ENCODE measurements at places on chromosomes 1 and 21.

DNA sequence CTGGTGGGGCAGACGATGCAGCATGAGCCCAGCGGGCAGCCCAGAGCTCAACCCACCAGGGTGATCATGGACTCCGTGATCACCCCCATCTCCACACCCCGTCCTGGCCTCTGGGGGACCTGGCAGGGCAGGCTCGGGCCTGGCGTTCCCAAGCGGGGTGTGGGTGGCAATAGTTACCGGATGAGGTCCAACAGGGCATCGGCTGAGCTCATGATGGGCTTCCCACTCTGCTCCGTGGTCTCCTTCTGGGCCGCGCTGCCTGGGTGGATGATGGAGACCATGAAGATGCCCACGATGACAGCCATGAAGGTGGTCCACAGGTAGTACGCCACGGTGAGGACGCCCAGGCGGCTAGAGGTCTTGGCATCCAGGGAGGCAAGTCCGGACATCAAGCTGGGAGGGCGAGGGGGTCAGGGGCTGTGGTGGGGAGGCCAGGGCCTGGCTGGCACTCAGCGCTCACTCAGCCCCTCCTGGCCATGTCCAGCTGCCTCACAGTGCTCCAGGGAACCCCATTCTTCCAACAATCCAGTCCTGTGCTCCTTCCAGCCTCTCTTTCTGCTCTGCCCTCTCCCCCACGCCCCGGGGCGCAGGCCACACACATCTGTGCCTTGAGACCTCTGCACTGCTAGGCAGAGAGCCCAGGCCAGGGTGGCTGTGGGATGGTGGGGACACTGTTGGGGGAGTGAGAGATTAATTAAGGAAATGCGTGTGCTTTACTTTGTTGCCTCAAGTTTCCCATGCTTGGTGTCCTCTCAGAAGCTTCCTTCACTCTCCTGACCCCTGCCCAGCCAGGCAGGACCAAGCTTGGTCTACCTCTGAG, 27.6 kb downstream of the SLC1A7 start:
- no peak for ATAC-seq

GRCh38 chr1:3547055-3548005, 64.0 kb downstream of the MEGF6 start:
- ATAC-seq: no peak

DNA sequence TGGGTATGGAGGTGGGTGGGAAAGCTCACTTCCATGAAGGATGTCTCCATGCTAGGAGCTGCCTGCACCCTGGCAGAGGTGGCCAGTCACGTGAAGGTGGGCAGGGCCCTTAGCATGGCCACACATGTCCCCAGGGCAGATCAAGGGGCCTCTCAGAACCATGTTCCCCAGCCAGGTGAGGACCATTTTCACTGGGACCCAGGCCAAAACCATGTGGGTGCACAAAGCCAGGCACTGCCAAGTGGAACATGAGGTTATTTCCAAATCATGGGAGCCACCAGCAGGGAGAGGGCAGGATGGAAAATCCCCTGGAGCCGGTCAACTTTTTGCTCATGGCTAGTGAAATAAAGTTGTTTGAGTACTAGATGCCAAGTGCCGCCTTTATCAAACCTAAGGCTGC, 9.7 kb downstream of the ZNF692 start:
- no peak for ATAC-seq

DNA sequence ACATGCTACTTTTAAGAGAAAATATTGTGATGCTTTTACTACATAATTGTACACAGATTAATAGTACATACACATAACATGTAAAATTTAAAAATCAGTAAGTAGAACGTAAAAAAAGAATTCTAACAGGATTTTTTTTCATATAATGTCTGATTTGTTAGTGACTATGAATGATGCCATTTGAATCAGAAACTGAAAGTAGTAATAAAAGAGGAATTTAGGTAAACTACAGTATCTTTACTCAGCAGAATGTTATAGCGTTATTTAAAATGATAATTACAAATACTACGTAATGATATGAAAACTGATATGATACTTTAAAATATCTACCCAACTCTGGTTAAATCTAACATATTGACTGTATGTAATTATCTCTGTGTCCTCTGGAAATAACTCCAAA, 116.1 kb downstream of the DENND1B start:
- no peak for ATAC-seq

DNA sequence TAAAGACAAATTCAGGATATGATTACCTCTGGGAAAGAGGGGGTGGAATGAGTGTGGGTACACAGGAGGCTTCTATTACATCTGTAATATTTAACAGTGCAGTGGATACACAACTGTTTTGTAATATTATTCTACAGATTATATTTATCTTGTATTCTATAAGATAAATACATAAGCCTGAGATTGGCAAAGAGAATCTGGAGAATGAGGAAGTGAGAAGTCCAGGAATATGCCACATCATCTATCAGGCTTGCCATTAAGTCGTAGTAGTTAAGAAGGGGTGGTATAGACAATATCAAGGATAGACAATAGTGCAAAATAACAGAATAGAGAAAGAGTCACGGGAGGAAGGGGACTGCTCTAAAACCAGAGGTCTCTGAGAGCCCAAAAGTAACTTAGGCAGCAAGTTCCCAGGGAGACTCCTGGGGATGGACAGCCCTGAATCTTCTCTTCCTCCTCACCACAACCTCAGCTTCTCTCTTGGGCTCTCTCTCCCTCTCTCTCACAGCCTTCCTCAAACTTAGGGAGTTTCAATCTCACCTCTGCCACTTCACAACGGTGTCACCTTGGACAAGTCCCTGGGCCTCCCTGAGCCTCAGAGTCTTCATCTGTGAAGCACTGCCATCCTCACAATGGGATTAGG, 14.0 kb upstream of the PTAFR start:
- no peak for ATAC-seq

GRCh38 chr21:35234725-35235124, 185.6 kb upstream of the RUNX1 start:
- no peak for ATAC-seq

DNA sequence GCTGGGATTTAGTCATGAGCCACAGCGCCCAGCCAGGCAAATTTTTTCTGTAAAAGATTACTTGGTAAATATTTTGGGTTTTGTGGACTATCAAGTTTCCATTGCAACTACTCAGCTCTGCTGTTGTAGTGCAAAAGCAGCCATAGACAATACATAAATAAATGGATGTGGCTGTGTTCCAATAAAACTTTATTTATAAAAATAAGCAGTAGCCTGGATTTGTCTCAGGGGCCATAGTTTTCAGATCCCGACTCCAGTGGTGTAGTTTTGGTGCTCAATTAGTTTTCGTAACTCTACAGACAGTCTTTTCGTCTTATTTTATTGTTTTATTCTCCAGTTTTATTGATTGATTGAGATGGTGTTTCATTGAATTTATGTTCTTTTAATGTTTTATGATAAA, 80.1 kb upstream of the IVNS1ABP start:
- no peak for ATAC-seq

DNA sequence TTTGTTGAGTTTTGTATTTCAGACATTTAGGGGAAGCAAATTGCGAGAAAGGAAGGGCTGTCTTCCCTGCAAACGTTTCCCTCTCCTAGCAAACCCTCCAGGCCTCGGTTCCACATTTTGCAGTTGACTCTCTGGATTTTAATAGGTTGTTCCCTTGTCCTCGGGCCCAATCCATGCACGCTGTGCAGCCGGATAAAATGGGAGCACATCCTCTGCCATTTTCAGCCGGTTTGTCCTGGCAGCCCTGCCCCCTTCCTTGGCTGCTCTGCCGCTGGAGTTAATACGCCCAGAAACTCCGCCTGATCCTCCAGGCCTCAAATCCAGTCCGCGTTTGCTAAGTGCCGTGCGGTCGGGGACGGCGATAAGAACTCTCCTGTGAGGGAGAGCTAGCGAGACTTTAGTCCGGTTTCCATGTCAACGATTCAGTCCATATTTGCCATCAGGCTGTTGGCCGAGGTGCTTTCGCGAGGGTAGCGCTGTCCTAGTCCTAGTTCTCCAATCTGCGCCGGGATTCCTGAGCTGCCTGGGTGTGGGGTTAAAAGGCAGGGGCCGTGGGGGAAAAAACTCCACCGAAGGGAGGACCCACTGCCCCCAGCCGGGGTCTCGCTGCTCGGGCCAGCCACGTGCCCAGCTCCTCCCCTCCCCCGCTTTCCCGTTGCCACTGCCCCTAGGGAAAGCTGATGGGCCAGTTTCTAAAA, 2.9 kb upstream of the ARID1A start:
- ATAC-seq: peak; percentile 73

DNA sequence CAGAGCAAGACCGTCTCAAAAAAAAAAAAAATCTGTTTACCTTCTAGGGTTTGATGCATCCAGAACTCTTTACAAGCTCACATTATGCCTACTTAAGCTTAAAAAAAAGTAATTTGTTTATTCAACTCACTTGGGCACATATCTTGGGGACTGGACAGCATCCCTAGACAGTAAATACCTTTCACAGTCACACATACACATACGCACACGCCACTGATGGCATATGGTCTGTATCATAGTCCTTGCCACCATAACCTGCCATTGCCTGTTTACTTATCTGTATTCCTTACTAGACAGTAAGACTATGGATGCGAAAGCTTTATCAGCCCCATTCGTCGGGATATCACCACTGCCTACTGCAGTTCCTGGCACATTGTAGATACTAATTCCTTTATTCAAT, 446.3 kb upstream of the RGS18 start:
- no peak for ATAC-seq

DNA sequence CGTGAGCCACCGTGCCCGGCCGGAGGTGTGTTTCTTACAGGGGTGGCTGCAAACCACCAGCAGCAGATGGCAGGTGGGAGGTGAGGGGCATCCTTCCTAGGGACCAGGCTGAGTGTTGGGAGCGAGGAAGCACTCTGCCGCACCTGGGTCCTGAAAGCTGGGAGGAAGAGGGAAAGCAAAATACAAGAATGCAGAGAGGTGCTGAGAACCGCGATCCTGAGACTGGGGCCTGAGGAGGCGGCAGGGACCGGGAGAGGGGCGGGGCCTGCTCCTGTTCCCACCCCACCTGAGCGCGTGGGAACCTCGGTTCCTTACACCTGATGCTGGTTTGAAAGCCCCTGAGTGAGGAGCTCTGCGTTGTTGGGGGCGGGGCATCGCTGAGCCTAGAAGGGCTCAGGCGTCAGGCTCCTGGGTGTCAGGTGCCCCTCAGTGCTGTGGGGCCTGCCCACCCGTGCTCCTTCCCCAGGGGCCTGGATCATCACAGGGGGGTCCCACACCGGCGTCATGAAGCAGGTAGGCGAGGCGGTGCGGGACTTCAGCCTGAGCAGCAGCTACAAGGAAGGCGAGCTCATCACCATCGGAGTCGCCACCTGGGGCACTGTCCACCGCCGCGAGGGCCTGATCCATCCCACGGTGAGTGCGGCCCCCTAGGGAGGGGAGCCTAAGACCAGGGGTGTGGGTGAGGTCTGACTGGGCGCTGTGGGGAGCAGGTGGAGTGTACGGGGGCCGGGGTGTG, 15.5 kb downstream of the TRPM2 start:
- ATAC-seq: no peak

- ATAC-seq: no peak
Measured at GRCh38 chr1:205240118-205240517, 12.4 kb downstream of the TMCC2 start.

GRCh38 chr21:43020177-43020576, 45.8 kb downstream of the PKNOX1 start:
- ATAC-seq: no peak

DNA sequence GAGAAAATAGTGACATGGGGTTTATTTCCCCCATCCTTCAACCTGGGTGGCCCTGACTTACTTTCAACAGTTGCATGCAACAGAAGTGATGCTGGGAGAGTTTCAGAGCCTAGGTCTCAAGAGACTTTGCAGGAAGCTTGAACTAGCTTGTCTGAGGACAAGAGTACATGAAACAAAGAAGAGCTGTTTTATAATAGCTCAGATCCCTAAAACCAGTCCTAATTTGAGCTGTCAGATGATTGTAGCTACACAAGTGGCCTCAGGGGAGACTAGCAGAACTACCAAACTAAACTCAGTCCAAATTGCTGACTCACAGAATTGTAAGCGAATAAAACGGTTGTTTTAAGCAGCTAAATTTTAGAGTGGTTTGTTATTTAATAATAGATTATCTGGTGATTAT, 17.1 kb downstream of the RC3H1 start:
- no peak for ATAC-seq

- no peak for ATAC-seq
Measured at GRCh38 chr1:228337031-228337564, 69.5 kb downstream of the TRIM11 start.

DNA sequence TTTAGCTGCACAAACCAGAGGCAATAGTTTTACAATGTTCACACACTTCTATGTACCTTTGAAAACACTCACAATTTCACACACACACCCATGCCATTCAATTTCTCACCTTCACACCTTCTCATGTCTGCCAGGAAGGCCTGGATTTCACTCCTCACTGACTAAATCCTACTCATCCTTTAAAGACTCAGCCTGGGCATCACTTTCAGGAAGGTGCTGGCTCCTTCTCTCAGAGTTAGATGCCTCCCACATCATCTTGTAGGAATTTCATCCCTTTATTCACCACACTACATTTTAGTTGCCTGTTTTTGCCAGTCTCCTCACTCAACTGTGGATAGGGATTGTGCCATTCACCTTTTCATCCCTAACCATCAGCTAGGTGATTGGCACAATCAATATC, 2.3 kb downstream of the IL20 start:
- no peak for ATAC-seq

- ATAC-seq: no peak
Measured at GRCh38 chr1:112579801-112580510, 39.0 kb downstream of the ST7L start.

- no peak for ATAC-seq
Measured at GRCh38 chr1:185776522-185776921, 42.3 kb downstream of the HMCN1 start.

GRCh38 chr1:63623952-63624351, 30.7 kb downstream of the PGM1 start:
- ATAC-seq: no peak

DNA sequence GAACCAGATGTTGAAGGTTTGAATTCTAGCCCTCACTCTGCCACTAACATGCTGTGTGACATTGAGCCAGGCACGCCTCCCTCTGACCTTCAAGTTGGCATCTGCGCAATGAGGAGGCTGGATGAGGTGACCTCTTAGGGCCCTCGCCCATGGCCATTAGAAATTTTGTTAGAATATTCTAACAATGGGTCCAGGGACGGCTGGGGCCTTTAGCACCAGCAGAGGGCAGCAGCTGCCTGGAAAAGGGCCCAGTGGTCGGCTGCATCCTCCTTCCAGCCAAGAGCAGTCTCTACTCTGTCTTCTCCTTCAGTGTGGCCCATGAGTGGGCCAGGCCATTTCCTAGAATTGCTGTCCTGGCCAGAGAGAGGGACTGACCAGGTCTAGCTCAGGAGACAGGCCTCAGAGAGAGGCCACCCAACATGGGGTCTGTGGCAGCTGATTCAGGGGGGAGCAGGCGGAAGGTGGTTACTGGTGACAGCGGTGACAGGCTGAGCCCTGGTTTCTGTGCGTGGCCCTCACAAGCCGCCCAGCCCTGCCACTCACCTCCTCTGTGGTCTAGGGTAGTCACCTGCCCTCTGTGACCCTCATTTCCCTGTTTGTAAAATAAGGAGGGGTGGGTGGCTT, 101.3 kb upstream of the ACTL8 start:
- ATAC-seq: no peak

- ATAC-seq: no peak
Measured at GRCh38 chr1:218942431-218942830, 231.2 kb upstream of the LYPLAL1 start.

GRCh38 chr1:35171579-35171978, 21.4 kb downstream of the SFPQ start:
- no peak for ATAC-seq

- ATAC-seq: no peak
Measured at GRCh38 chr1:149972547-149972946, 35.9 kb upstream of the MTMR11 start.

Data from gastroesophageal sphincter (tissue), 4 donors.